ENCODE measurements at places on chromosomes 13 and 19. TPM values are rescaled to one million over a fixed set of nuclear protein-coding genes. Genes with fewer than 3 reads are reported as not detected.

DNA sequence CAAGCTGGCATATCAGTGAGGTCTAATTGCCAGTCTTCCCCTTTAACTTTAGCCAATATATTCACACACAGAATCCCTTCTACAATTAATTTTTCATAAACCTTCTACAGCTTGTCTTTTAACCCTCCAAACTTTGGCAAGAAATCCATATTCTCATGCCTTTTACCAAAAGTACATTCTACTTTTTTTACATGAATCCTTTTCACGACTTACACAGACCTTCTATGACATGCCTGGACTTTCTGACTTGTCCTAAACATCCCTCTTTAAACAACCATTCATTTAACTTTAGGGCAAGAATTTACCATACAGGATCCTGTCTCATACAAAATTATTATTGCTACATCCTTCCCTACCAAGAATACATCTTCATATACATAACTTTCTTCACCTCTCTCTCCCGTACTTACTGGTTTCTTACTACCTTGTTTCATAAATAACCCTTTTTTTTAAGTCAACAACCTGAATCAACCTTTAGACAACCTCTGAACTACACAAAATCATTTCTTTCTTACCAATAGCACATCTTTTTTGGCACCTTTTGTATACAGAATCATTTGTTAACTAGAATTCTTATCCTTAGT, 23.5 kb downstream of the ZNF544 start:
- H3K4me1 ChIP-seq: no peaks in the 10 kb centered on the region
- H3K4me3 ChIP-seq: no peak overlapping the region
- no peaks in the 10 kb centered on the region for H3K27me3 ChIP-seq
- DNase-seq: no peak
- H3K36me3 ChIP-seq: peaks cover 72% of the 10 kb centered on the region

- DNase-seq: no peak
- no peaks in the 10 kb centered on the region for H3K4me1 ChIP-seq
- H3K27me3 ChIP-seq: no peaks in the 10 kb centered on the region
- no peak overlapping the region for H3K4me3 ChIP-seq
- H3K27ac ChIP-seq: no peak overlapping the region
Measured at GRCh38 chr13:24083722-24084421, 76.6 kb upstream of the SPATA13 start.

DNA sequence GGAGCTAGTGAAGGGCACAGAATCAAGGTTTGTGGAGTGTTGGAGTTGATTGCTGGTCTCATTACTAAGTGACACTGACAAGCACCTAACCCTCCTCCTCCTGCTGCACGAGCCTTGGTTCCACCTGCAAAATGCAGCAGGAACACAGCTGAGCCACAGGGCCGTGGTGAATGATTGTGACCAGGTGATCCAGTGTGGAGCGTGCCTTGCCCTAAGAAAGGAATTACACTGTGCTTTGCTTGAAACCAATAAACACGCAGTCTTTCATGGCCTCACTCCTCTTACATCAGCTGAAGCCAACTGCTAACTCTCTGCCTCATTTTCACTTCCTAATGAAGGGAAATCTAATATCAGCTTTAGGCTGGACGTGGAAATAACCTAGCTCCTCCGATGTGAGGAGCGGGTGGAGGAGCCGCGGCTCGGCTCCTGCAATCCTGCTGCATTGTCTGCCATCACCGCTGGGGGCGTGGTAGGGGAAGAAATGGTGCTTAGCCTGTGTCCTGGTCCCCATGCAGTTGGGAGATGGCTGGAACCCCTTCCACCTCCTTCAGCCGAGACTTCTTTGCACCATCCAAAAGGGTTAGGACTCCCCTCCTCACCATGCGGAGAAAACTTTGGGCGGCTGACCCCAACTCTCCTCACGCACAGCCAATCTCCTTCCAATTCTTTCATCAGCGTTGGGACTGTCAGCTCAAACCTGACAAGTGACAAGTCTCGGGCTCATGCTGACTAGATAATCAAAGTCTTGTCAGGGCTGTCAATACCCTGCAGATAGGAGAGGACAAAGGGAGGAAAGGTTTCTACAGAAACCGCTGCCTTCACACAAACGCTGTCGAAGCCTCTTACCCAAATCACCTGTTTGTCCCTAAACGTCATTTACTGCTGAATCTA, 427.9 kb downstream of the ZNF536 start:
- no peaks in the 10 kb centered on the region for H3K4me1 ChIP-seq
- H3K4me3 ChIP-seq: no peak overlapping the region
- no peaks in the 10 kb centered on the region for H3K36me3 ChIP-seq
- DNase-seq: peak; percentile 54
- H3K27me3 ChIP-seq: no peaks in the 10 kb centered on the region

GRCh38 chr19:1811472-1811894, 593 bp downstream of the ATP8B3 start:
- peak; percentile 49 for DNase-seq
- H3K27ac ChIP-seq: no peak overlapping the region
- peaks cover 6% of the 10 kb centered on the region for H3K36me3 ChIP-seq
- H3K4me3 ChIP-seq: no peak overlapping the region
- no peaks in the 10 kb centered on the region for H3K27me3 ChIP-seq

GRCh38 chr19:13092158-13092543, 10.5 kb downstream of the LYL1 start:
- no peaks in the 10 kb centered on the region for H3K36me3 ChIP-seq
- H3K27ac ChIP-seq: peak overlapping the region; percentile 49
- peaks cover 29% of the 10 kb centered on the region for H3K4me1 ChIP-seq
- no peaks in the 10 kb centered on the region for H3K27me3 ChIP-seq

DNA sequence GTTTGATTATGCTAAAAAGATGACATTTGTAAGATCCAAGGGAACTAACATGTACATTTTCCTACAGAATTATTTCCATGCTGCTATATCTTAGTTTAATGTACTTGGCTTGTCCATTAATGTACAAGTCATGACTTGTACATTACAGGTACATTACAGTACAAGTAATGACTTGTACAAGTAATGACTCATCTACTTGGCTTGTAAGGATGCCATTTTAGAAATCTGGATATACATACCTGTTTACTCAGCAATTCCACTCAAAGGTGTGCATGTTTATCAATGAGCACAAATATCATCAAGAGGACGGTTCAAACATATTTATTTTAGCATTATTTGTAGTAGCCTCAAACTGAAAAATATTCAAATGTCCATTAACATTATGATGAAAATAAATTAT, 87.0 kb upstream of the TRPC4 start:
- H3K4me3 ChIP-seq: no peak overlapping the region
- no peak for DNase-seq
- no peak overlapping the region for H3K27ac ChIP-seq
- no peaks in the 10 kb centered on the region for H3K4me1 ChIP-seq
- H3K27me3 ChIP-seq: no peaks in the 10 kb centered on the region

DNA sequence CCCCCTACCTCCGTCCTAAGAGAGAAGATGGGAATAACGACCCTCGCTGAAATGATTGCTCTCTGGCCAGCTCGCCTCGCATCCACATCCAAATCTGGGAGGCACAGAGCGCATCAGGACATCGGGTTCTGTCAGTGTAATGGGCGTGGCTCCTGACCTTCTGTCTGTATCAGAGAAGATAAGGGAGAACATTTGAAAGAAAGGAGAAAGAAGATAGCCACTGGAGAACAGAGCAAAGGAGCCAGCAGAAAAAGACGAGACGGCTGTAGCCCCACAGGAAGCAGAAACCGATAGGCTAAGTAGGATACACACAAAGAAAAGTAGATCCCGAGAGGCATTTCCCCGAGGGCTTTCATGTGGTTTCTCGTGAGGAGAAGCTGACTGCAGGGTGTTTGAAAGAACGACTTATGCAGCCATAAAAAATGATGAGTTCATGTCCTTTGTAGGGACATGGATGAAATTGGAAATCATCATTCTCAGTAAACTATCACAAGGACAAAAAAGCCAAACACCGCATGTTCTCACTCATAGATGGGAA, 14.0 kb upstream of the GJB2 start:
- H3K4me1 ChIP-seq: no peaks in the 10 kb centered on the region
- no peak for DNase-seq
- H3K4me3 ChIP-seq: no peak overlapping the region
- H3K27ac ChIP-seq: no peak overlapping the region
- no peaks in the 10 kb centered on the region for H3K36me3 ChIP-seq

- no peaks in the 10 kb centered on the region for H3K27me3 ChIP-seq
- no peak for DNase-seq
Measured at GRCh38 chr19:2477732-2478191, 1.8 kb downstream of the GADD45B start.

NCAN gene
- total RNA-seq: not detected

CRX gene
- not detected for total RNA-seq

FEM1A gene
- total RNA-seq: 10.0 TPM

SOX1 gene
- not detected for total RNA-seq
